GM12878 (cell line): ENCODE measurements at places on chromosomes 4 and X.

DNA sequence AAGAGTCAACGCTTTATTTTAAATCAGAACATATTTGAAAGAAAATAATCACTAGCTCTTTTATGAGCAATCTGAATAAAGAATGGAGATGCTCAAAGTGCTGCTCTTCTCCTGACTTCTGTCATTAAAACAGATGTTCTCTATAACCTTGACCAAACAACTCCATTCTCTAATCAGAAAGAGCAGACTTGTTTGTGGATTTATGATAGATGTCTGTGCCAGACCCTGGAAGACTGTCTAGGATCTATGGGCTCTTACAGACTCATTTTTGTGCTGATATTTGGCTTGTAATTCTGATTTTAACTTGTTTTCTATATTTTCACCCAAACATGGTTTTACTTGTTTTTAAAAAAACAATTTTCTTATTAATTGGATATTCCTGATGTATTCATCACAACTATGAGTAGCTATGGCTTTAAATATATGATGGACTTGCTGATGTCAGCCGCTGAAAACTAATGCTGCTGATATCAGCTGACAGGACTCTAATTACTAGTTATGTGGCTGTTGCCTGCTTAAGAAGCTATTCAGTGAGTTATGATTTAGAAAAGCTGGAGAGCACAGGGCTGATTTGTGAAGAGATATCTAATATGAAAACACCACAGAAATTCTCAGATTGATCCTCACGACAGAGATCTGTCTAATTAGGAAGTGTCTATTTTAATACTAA, 31.6 kb upstream of the MAML3 start:
- DNase-seq = no peak

DNA sequence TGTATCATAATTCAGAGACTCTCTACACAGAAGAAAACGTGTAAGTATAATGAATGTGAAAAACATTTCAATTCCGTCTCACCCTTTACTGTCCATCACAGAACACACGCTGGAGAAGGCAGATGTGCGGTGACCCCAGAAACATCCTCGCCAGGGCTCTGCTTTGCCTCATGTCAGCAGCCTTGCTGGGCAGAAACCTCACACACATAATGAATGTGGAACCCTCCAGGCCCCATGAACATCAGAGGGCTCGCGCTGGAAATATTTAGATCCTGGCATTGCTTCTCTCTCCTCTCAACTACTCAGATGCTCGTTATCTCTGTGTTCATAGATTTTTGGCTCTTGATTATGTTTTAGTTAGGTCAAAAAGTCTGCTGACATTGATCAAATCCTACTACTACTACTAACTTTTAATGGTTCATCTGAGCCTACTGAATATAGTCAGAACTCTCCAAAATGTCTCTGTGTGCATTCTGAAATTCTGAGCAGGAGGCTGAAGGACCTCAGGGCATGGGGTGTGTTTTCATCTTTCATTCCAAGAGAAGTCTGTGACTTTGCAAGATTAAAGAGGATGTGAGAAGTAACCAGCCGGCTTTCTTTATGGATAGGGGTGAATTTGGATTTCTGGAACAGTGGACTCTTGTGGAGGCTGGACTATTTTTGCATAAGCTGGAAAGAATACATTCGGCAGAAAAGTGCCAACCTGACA, 27.0 kb downstream of the SMIM43 start:
- DNase-seq = no peak

DNA sequence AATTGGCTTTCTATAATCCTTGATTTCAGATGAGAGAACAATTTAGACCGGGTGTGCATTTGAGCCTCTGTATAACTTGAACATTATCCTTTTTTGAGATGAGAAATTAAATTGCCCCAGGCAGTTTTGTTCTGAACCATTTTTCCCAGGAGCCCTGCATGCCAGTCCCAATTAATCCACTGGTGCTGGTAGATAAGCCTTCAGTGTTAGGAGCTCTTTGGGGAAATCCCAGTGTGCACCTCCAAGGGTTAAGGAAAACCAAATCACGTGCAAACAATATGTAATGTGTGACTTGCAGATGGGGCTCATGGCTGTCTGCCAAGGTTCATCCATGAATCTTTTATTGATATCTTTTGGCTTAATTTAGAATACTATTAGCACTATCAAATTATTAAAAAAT, 43.2 kb downstream of the KIT start:
- no peak for DNase-seq

- DNase-seq = no peak
Measured at GRCh38 chr4:47309165-47309564, 154.3 kb downstream of the COMMD8 start.

DNA sequence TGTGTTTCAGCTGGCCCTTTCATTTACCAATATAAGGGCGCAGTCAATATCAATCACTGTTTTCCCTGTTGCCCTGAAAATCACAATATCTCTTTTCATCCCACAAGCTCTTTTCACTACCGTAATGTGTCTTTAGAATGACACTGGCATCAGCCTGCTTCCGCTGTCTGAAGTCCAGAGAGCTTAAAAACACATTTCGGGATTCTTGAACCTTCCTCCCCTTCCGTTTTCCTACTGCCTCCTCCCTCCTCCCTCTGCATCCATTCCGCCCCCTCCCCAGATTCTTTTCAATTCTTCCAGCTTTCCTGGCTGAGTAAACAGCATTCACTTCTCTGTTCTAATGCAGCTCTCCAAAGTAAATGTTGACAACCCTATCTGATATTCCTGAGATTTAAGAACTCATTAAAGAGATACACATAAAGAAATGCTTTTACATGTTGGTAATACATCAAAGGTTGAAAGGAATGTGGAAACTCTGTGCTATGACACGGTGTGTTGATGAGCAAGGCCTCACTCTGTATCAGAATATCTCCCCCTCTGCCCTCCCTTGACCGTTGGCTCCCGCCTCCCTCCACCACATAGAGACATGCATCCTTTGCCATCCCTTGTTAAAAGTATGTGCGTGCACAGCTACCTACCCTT, 83.5 kb upstream of the SPRY1 start:
- DNase-seq = no peak

DNA sequence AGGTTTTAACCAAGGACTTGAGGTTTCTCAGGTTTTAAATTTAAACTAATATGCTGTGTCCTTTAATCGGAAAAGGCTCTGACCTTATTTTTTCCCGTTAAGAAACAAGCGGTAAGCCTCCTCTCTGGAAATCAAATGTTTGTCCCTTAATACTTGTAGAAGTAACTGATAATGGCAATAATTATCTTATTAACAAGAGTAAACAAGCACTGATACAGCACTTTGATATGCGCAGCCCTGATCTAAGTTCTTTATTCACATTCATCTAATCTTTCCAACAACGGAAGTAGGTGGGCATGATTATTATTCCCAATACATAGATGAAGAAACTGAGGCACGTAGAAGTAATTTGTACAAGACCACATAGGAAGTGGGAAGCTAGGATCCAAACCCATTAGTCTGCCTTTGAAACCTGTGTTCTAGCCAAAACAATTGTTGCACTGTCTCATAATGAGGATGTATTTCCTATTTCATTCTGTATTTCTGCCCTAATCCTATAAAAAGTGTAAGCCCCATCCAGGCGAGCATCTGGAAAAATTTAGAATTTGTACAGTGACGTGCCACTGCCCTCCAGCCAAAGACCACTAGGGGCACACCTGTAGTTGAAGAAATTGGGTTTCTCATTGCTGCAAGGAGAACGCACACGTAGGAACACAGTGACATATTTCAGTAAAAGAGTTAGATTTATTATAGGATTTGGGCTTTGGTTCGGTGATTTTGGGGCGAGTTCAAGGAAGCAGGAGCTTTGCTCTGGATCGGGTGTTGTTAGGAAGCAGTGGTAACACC, 606 bp downstream of the CXorf58 start:
- no peak for DNase-seq

- no peak for DNase-seq
Measured at GRCh38 chr4:41307638-41308037, 50.9 kb downstream of the UCHL1 start.

DNA sequence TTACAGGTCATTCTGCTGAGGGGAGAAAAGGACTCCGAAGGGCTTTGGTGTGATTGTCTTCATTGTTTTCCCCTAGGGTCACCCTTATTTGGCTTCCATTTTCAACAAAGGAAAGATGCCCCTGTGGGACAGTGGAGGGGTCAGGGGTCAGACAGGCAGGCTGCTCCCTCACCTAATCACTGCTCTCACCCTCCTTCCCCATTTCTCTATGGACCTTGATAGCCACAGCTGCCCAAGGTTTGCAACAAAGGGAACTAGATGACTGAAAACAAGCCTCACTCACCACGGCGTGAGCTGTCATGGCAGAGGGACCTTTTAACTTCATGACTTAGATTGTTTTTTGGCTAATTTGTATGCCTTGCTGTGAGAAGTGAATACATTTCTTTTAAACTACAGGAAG, 40.7 kb downstream of the C4orf51 start:
- no peak for DNase-seq

GRCh38 chrX:75210602-75211001, 54.5 kb upstream of the ABCB7 start:
- DNase-seq = no peak

GRCh38 chrX:25005382-25006185, 10.2 kb downstream of the ARX start:
- no peak for DNase-seq

DNA sequence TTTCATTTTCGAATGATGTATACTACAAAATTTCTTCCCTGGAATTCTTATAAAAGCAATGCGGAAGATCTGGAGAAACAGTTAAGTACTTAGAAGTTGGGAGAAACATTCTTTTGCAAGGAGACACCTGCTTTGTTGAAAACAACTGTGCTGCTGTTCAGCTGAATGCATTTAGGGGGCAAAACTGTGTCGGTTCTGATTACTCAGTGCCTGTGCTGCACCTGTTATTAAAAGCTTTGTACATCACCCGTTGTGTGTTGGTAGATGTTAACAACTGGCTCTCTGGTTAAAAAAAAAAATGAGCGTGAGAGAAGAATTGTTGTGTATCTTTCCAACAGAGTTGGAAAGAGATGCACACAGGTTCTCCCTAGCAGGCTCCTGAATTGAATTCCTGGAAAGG, 184.1 kb upstream of the HHIP start:
- DNase-seq = no peak

- no peak for DNase-seq
Measured at GRCh38 chrX:81377329-81377728, 175.4 kb downstream of the SH3BGRL start.

DNA sequence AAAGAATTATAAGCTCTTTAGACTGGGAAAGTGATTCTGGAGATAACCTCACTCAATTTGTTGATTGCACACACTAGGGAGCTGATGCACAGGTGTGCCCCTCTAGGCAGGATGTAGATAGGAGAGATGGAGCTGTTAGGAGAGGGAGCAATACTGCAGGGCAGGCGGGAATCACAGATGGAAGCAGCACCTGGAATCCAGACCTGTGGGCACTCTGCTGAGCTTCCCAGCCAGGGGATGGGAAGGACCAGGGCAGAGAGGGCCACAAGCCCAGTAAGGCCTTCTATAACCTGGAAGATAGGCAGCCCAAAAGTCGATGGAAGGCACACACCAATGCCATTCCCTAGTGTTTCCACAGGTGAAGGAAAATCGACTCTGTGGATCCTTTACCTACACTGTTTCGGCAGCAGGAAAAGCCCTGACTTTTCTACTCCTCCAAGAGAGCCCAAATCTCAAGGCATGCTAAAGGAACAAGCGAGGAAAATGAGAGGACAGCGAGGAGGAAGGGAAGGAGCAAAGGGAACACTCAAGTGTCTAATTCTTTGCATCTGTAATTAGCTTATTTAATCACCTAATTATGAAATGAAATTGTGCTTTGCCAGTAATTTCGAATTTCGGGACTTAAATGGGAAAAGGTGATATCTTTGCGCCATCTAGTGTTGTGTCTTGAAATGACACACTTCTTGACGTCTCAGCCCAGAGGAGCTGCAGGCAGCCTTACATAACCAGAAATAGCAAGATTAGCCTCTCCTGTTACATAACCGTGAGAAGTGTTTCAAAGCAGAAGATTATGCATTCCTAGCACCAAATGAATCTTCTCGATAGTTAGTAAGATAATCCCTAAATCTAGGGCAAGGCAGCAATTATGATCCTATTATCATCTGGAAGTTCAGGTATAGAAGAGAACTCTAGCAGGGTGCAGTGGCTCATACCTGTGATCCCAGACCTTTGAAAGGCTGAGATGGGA, 31.0 kb upstream of the TLR3 start:
- DNase-seq = peak; percentile 36

DNA sequence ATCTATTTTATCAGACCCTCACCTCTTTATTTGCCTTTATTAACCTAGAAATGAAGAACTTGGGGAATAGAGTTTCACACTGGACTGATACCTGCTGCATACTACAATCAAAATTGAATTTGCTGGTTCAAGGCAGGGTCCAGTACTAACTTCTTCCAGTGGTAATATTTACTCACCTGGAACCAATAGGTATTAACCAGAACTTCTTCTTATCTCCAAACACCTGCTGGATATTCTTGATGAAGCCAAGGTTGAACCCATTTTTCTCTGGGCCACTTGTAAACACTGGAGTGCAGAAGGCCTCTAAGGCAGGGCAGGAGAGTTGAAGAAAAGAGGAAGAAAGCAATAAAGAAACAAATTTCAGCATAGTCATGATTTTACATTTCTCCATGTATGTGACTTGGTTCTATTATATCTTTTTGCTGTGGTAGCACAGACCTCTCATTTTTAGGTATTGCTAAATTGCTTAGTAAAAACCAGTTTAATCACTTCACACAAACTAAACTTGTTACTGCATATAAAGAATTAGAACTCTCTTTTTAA, 101.1 kb downstream of the ZDHHC15 start:
- DNase-seq = no peak

GRCh38 chr4:123340381-123340701, 56.3 kb upstream of the SPRY1 start:
- no peak for DNase-seq

GRCh38 chr4:185093603-185094002, 49.5 kb upstream of the SLC25A4 start:
- no peak for DNase-seq

GRCh38 chrX:133380711-133381619, 34.3 kb downstream of the GPC4 start:
- DNase-seq = no peak

GRCh38 chr4:188613976-188614375, 474.7 kb downstream of the TRIML1 start:
- no peak for DNase-seq

DNA sequence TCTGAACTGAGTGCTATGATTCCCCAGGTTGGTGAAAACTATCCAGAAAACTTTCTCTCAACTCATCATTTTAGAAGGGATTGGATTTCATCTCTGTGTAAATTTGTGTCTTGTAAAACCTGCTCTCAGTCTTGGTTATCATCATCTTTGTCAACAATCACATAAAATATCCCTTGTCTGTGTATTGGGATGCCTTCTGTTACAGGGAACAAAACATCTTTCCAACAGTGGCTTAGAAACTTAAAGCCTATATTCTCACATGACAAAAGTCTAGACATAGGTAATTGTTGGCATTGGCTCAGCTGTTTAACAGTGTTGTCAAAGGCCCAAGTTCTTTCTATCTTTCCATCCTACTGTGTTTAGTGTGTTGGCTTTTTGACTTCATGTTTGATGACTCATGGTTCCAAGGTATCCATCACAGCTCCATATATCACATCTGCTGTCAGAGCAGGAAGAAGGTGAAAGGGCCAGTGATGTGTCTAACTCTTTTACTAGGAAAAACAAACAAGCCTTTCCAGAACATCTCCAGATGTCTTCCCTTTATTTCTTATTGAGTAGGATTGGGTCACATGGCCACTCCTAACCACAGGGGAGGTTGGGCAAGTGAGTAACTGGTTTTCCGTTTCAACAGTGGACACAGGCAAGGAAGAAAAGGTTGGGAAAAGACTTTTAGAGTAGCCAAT, 65.0 kb downstream of the PHEX start:
- no peak for DNase-seq

GRCh38 chr4:182189103-182189878, 53.9 kb upstream of the TENM3 start:
- no peak for DNase-seq

GRCh38 chr4:122759639-122760310, 27.3 kb downstream of the BBS12 start:
- DNase-seq = no peak
